Left renal cortex interstitium (tissue), 4 donors: ENCODE measurements at places on chromosomes 4 and X.

GRCh38 chr4:141548791-141549190, 87.6 kb upstream of the IL15 start:
- no peak for DNase-seq

DNA sequence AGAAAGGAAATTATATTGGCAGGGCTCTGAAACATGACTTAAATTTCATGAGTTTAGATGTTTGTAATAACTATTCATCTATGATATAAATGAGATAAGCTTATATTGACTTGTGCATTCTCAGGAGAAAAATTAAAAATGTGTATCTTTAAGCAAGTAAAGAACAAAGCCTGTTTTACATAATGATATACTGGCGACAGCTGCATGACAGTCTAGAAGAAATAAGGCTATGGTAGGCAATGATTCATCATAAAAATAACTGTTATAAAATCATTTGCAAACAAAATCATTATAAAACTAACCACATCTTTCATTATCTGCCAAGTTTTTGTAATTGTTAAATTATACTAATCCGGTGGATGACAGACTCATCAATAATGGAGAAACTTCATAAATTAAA, 188.1 kb downstream of the ADAM29 start:
- DNase-seq = no peak

DNA sequence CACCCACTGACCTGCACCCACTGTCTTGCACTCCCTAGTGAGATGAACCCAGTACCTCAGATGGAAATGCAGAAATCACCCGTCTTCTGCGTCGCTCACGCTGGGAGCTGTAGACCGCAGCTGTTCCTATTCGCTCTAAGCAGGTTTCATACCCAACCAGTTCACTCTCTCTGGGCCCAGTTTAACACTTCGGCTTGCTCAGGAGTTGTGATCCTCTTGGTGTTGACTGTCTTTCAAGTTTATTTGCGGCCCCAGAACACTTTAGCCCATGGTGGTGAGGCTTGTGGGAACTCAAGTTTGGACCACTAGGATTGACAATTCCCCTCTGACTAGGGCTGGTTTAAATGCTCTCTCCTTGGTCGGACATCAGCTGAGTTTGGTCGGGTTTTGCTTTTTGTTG, 147.0 kb downstream of the DACH2 start:
- DNase-seq = no peak

DNA sequence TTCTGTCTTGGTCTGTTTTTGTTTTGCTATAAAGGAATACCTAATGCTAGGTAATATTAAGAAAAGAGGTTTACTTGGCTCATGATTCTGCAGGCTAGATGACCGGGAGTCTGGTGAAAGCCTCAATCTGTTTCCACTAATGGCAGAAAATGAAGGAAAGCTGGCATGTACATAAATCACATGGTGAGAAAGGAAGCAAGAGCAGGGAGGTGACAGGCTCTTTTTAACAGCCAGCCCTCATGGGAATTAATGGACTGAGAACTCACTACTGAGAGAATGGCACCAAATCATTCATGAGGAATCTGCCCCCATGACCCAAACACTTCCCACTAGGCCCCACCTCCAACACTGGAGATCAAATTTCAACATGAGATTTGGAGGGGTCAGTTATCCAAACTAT, 27.6 kb downstream of the SATL1 start:
- DNase-seq = peak; percentile 2

DNA sequence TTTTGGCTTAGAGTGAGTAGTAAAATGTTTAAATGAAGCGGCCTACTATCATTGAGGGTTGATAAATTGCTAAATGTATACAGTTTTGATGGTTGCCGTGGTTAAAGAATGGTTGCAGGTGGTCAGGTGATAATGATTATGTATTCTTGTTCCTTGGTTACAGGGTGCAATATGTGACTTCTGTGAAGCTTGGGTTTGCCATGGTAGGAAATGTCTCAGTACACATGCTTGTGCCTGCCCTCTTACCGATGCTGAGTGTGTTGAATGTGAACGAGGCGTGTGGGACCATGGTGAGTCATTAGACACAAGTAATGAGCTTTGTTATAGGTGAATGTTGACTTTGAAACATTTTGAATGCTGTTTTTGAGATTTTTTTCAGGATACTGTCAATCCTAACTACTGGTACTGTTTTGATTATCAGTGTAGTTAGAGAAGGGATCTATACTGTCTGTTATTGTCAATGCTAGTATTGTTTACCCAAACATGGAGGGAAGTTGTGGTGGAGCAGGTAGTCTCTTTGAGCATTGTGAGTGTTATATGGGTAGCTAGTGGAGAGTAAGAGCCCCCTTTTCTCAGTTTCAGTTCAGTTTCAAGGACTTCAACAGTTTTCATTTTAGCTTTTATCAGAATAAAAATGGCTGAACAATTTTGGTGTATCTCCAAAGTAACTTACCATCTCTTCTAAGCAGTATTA, 8.9 kb downstream of the ZNF330 start:
- no peak for DNase-seq

DNA sequence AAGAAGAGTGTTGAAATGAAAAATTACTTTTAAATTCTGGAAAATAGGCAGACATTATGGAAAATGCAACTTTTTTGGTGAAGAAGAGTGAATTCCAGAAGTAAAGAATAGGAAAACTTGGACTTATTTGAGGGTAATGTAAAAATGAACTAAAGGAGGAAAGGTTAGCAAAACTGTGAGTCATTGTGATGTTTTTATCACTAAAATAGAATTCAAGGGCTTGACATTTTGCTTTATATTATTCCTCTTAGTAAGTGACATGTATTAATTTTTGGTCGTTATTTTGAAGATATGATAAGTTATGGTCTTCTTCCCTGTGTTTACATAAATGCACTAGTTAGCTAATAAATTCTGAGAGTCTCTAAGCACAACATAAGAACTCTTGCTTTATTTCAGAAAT, 390.9 kb downstream of the FAT4 start:
- DNase-seq = no peak

DNA sequence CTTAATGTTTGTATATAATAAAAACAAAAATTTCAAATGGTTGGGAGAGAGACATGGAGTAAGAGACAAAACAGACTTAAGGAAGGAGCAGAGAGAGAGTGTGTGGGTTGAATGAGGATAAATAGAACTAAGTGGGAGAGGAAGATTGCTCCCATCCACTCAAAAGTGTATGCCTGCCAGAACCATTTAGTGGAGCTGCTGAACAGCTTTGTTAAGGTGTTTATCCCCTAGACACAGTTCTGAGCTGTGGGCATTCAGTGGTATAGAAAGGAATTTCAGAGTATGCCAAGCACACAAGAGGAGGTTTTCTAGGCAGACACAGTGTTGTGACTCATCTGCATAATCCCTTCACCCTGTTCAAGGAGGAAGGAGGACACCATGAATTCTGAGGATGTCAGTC, 508.6 kb upstream of the EPHA5 start:
- DNase-seq = no peak

DNA sequence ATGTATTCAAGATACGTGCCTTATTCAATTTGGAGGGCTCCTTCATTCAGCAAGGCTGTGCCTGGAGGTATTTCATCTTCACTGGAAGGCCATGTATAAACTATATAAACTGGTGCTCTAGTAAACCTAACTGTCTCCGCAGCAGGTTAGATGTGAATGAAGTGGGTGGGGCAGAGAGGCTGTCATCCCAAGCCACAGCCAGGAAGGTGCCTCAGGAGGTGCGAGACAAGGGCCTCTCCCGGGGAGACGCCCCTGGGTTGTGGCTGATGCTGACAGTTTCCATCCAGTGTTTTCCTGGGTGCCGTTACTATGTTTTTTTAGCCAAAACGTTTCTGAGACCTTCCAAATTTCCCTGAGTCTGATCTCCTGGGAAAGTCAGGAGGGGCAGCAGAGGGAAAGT, 221.5 kb upstream of the RPL34 start:
- no peak for DNase-seq

DNA sequence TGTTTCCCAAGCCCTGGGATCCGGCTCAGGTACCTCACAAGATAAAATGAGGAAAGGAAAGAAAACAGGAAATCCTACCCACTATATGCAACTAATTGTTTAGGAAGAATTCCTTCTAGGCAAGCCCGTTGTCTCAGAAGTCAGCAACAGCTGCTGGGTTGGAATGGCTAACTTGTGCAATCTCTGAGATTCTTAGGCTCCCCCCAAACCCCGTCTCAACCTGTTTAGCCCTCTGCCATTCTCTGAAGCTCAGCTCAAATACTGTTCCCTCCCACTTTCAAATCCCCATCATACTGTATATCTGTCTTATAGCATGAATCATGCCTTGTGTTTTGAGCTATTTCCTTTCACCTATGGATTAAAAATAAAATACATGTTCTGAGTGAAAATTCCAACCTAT, 28.9 kb downstream of the STARD8 start:
- DNase-seq = no peak

- DNase-seq = no peak
These were observed 7.0 kb upstream of the TRPC5OS start for GRCh38 chrX:111868726-111869638.

GRCh38 chr4:89306486-89307177, 968 bp downstream of the GPRIN3 start:
- no peak for DNase-seq

- DNase-seq = no peak
These were observed 116.0 kb upstream of the ETNPPL start for GRCh38 chr4:108878806-108879205.

DNA sequence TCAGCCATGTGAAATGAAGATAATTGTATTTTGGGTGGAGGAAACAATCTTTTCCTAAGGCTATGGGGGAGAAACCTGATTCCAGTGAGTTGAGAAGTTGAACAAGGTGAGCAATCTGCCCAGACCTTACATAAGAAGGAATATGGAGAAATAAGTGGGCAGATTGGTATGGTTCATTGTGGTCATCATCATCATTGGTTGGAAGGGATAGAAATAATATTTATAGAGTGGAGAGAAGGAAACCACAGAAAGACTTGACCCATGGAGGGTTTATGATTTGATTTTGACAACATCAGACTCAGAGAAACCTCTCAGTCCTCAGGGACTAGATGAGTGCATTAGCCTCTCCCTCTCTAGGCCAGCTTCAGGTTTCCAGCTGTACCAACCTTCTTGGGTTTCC, 177.9 kb upstream of the NEIL3 start:
- no peak for DNase-seq

DNA sequence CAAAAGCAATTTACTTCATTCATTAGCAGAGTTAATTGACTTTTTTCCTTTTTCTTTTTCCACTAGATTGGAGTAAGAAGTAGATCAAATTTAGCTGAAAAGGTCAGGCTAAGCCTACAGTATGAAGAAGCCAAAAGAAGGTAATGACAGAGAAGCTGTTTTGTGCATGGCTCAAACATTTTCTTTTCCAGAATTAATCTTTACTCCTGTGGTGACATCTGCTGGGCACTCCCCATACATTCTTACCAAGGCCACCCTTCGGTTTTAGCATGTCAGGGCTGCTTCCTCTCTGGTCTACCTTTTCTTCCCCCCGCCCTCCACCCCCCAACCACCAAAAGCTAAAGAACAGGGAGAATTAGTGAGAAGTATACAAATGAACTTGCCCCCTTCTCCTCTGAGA, 70.2 kb downstream of the CLDN22 start:
- DNase-seq = no peak

DNA sequence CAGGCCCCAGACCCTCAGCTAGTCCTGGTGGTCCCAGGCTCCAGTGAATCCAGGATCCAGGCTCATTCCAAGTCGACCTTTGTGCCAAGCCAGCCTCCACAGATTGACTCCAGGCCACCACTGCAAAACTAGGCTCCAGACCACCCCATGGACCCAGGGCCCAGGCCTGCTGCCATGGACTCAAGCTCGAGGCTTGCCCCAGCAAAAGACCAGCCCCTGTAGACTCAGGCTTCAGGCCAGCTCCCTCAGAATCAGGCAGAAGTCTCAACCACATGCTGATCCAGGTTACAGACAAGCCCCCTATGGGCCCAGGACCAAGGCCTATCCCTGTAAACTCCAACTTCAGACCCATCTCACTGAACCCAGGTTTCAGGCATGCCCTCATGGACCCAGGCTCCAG, 692.4 kb downstream of the PCDH19 start:
- no peak for DNase-seq

- DNase-seq = no peak
These were observed 931.7 kb upstream of the HS3ST1 start for GRCh38 chr4:12360391-12360790.

GRCh38 chr4:174358829-174359228, 75.1 kb downstream of the CEP44 start:
- no peak for DNase-seq

DNA sequence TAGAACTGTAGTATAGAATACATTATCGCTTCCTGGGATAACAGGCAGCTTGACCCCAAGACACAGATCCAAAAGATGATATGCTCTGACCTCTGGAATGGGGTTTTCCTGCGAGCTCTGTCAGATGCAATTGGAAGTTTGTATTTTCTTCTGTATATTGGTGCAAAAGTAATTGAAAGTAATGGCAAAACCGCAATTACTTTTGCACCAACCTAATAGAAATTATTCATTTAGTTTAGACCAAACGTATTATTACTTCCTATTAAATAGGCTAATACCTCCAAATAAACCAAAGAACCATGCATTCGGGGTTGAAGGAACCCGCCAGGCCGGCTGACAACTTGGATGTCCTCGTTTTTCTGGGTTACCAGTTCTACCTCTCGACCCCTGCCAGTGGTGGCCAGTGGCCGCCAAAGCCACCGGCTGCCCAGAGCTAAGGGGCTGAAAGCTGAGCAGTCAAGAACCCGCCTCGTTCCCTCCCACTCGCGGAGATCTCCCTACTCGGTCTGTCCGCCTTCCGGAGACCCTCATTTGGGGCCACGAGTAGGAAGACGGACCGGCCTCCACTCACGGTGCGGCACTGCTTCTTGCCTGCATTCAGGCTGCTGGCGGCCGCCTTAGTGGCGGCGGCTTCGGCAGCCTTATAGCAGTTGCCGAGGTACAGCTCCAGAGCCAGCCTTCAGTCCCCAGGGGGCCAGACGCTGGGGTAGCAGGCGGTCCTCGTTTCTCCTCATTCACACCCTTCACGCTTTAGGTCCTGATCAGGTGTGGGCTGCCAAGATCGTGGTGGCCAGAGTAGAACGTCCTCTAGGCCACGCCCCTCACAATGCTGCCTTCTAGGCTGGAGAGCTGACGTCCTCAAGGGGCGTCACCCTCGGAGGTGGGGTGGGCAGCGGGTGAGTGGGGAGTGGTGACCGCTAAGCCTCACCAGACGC, 121.9 kb downstream of the RBMX2 start:
- peak; percentile 49 for DNase-seq
